Stimulated activated CD4-positive, alpha-beta T cell treated with anti-CD3 and anti-CD28 coated beads, Interleukin-1b, Interleukin-23, amount 100 ng/mL, for 4 hours (primary cell): ENCODE measurements at places on chromosomes 4 and X.

GRCh38 chrX:97211070-97211469, 327.4 kb downstream of the RPA4 start:
- DNase-seq, result no peak

DNA sequence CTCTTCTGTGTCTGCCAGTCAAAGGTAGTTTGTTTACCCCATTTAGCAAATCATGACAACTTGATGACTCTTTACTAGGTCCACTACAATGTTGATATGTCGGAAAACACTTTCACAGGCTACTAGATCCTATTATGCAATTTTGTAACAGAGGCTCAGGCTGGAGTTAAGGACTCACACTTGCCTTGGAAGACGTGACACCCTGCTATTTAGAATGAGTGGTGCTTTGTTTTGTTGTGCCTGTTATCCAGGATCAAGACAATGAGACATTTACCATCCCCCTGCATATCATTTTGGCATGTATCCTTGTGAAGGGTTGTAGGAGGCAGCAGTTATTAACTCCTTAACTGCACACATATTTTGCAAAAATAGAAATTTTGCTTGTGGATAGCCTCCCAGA, 263.7 kb downstream of the IL1RAPL1 start:
- DNase-seq, result no peak

DNA sequence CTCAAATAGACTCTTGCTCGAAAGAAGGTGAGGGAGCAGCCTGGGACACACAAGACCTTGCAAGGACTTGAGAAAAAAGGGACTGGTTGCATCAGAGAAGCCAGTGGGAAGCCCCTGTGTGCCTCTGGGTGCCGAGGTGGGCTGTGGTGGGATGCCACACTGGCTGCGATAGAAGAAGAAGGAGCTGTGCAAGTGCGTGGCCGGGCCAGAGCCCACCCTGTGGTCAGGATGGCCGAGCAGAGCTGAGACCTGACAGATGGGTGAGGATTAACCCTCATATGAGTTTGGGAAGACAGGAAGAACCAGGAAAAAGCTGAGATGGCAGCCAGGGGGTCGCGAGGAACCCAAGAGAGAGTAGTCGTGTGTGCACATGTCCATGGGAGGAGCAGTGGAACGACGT, 44.6 kb upstream of the HGFAC start:
- DNase-seq, result no peak

DNA sequence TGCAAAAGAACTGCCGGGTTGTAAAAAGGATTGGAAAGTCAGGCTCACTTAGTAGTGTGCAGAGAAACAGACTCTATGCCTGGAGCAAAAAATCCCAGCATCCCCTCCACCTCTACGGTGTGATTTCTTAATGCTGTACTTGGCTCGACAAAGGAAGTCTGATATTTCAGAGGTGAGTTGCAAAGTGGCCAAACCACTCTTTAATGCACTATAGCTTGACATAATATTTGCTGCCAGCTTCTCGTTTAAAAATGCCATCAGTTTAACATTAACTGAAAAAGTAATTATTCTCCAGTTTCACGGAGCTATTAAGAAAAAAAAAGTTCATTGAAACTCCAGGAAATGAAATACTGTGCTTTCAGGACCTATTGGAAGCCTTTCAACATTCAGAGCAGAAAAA, 448.3 kb upstream of the ZFP42 start:
- no peak for DNase-seq

DNA sequence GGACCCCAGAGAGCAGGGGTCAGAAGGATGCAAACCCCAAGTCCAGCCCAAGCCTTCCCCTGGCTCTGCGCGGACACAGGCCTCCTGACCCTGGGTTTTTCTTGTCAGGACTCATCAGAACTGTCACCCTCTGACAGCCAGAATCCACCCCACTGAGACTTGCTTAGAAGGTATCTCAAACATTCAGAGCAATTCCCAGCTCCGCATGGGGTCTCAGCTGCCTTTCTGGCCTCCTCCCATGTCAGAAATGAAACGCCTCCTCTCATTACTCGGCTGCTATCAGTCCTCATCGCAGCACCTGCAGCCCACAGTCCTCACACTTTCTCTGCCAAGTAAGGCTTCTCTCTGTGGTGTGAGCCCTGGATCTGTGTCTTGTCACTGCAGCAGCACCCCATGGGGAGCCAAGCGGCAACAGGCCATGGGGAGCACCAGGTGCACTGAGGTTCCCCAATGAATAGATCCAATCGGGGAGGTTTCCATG, 97.8 kb downstream of the WFS1 start:
- no peak for DNase-seq

GRCh38 chr4:7288751-7289523, 96.6 kb downstream of the SORCS2 start:
- DNase-seq, result no peak

DNA sequence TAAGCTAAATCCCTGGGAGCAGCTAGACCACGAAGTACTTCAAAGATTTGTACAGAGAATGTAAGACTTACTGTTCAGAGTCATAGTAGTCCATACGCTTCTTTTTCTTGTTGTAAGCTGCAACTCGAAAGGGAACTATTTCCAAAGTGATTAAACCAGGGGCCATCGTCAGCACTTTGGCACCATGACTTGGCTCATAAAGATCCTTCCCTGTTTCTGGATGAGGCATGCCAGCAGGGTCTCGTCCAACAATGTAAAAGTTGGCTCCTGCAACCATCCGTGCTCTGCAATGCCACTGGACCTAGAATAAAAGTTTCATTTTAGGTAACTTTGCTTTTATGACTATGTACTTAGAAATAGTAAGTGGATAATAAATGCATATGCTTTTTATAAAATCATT, 88.5 kb downstream of the PAPSS1 start:
- DNase-seq, result no peak

GRCh38 chr4:109411964-109412363, 21.7 kb upstream of the SEC24B start:
- DNase-seq, result no peak

DNA sequence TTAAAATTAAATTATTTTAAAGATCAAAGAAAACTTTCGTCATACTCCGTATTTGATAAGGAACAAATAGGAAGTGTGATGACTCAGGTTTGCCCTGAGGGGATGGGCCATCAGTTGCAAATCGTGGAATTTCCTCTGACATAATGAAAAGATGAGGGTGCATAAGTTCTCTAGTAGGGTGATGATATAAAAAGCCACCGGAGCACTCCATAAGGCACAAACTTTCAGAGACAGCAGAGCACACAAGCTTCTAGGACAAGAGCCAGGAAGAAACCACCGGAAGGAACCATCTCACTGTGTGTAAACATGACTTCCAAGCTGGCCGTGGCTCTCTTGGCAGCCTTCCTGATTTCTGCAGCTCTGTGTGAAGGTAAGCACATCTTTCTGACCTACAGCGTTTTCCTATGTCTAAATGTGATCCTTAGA, at the start of gene CXCL8:
CXCL8 (plus strand) TSS at position 217 of the 426 bp plus-strand sequence; CDS start at position 307, 90 bp downstream.
- DNase-seq, result no peak

DNA sequence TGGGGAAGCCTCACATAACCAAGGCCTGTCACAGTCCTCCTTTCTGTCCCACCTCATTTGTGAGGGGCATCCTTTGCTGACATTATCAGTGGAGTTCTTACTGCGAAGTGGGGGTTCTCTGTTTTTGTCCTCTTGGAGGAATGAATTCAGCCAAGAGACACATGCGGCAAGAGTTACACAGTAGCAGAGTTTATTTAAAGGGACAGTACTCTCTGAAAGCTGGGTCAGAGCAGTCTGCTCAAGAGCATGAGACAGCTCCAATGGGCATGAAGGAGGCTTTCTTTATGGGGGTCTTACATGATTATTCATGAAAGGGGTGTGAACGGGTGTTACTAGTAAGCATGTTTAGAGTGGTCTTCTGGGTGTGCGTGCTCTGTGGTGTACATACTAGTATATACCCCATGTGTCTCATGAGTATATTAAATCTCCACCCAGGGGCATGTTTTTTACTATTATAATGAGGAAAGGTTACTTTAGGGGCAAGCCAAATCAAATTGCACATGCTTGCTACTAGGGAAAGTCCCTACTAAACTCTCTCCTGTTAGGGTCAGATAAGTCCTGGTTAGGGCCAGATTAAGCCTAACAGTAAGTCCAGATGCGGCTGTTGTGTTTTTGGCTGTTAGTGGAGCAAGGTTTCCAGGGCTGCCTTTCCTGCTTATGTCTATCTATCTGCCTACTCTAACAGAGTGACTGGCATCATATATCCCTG, 19.8 kb upstream of the LGI2 start:
- DNase-seq, result no peak

DNA sequence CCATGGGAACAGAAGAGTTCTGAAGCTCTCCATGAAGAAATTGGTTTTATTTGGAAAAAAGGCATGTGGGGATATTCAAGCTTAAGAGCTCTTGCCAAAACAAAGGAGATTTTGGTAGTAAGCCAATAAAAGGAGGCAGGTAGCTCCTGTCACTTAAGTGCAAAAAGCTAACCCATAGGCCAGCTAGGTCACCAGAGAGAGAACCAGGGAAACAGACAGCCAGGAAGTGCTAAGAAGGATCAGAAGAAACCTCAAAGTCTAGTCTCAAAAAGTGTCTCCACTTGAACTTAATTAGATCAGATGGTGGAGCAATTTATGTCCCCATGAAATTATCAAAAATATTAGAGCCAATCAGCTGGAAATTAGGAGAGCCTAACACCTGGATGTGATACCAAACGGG, 49.2 kb downstream of the CD40LG start:
- no peak for DNase-seq

- no peak for DNase-seq
These were observed at the start of gene HS3ST1 for GRCh38 chr4:11428231-11428898. TSS of gene HS3ST1 (minus strand) at chr4:11428894. CDS start at chr4:11400005, 28,889 bp downstream.

DNA sequence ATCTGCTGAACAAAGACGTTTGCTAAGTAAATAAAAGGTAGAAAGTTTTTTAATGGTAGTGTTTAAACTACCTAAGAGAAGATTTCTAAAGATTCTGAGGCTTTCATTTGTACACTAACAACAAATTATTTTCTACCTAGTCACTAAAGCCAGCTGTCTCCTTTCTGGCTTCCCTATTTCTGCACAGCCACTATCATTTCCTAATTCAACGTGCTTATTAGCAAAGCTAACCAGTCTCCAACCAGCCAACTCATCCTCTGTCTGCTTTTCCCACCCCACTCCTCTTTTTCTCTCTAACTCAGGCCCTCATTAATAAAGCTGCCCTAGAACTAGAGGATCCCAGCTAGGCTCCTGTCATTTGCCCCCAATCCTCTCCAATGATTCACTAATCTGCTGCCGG, 118.2 kb downstream of the ZNF827 start:
- no peak for DNase-seq

DNA sequence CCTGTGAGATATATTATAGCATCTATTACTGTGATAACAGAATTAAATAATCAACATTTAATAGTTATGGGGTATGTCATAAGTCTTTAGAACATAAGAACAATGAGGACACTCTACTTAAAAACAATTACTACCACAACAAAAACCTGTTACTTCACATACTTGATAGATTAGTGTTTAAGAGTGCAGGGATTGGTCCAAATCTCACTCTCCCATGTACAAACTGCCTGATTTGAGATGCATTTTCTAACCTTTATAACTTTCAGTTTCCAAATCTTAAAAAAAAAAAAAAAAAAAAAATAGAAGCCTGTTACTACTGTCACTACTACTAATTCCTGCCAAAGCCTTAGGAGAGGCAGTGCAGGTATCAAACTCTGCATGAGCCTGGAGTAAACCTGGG, 5.6 kb downstream of the PCDH18 start:
- DNase-seq, result no peak

DNA sequence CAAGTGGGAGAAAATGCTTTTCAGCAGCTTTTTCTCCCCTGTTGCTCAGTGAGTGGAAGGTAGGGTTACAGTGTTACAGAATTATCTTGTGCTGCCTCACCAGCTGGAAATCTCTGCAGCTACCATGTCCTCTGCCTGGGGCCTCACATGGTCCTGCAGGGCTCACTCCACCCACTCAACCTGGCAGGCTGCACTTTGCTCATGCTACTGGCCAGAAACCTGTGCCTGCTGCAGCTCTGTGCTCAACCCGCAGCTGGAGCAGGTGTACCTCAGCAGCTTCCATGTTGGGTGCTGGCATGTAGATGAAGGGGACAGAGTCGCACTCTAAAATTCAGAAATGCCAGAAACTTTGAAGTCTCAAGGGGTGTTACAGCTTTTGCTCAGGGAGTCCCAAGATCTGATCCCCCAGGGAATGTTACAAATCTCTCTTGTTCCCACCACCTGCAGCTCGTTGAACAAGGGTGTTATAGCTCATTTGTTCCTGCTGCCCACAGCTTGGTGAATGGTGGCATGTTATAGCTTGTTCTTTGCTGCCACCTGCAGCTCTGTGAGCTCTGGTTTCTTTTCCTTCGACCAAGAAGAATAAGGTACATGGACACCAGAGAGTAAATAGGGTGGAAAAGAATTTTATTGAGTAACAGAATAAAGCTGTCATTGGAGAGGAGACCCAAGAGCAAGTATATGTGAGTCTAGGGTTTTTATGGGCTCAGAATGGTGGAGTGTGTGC, 845.8 kb downstream of the TECRL start:
- no peak for DNase-seq

GRCh38 chrX:154030266-154030665, 10.6 kb upstream of the IRAK1 start:
- DNase-seq, result no peak

- no peak for DNase-seq
These were observed 39.2 kb downstream of the TXLNG start for GRCh38 chrX:16825264-16826035.

GRCh38 chrX:34382416-34382815, 250.3 kb upstream of the FAM47A start:
- DNase-seq, result no peak

- DNase-seq, result no peak
These were observed 25.0 kb downstream of the CTPS2 start for GRCh38 chrX:16687514-16687913.

GRCh38 chr4:39928538-39928937, 49.2 kb downstream of the PDS5A start:
- no peak for DNase-seq

GRCh38 chrX:10831716-10832502, 211.5 kb upstream of the MID1 start:
- no peak for DNase-seq

DNA sequence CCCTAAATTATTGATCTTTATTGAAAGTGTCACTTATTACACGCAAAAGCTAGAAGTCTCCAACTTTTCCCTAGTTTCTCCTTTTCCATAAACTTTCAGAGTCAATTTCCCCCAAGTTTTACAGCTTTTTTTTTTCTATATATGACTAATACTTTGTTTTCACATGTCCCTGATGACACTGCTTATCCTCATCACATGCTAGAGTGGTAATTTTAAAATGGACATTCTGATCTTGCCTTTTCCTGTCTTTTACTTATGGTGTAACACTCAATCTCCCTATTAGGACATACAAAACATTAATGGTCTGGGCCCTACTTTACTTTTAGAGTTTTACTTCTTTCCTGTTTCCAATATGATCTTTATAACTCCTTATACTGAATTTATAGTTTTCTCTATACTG, 112.6 kb downstream of the ANK2 start:
- DNase-seq, result no peak

GRCh38 chrX:140766024-140766611, 56.6 kb downstream of the LINC00632 start:
- DNase-seq, result peak; percentile 1
